Central memory CD4-positive, alpha-beta T cell (primary cell): ENCODE measurements at places on chromosomes 1 and 21.

GRCh38 chr1:216665406-216665805, 57.8 kb downstream of the ESRRG start:
- no peak for DNase-seq

DNA sequence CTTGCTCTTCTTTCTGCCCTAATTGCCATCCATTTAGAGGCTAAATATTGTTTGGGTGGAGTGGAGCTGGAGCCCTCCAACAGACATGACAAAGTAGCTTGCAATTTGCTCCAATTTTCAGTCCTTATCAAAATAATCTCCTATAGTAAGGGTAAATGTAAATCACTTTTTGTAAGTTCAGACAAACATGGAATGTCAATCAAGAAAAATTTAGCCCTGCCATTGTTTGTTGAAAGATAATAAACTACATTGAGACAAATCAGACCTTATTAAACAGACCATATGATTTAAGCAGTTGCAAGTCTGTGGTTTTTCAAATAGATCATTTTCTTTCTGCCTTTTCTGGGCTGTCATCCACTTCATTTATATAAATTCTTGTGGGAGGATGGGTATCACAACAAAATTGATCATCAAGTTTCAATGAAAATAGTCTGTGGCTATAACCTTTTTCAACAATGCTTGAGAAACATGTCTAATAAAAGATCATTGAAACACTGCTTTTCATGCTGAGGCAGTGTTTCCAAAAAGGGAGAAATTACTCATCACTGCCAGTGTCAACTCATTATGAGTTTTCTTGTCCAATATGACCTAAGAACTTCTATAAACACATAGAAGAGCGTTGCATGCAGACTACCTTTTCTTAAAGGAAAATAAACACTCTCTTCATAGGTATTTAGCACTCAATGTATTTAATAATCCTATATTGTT, 1152.0 kb upstream of the B3GALT2 start:
- DNase-seq: no peak

DNA sequence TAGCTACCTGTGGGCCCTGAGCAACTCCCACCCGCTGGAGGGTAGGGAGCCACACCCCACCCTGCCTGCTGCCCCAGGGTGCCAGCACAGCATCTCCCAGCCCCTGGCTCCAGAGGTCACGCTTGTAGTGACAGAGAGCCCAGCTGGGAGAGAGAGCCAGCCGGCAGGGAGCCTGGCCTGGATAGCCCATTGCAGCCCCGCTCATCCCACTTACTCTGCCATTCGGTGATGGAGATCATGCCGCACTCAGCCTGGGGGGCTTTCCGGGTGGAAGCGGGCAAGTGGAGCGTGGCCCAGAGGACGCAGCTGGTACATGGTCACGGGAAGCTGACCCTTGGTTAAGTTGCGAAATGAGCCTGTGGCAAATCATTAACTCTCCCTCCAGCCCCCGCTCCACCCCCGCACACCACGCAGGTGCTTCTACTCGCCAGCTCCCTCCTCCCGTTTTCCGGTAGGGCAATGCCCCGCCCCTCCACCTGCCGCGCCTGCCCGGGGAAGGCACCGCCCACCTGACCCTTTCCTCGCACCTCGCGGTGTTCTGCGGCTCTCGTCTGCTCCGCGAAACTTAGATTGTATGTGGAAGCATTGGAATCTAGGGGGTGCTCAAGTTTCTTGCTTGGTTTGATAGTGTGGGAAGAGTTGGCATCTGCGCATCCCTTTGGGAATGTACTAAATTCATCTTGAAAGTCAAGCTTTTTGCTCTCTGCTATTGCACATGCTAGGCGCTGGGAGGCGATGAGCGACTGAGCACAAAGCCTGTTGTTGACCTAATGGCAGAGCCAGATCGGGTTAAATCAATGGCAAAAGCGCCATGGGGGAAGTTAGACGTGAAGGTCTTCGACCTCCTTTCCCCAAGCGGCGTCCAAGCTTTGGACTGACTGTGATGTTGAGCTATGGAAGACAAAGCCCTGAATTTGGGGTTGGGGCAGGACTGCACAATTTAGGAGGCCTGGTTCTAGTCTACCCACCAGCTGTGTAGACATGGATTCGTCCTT, at the start of gene GOLT1A:
TSS of gene GOLT1A (minus strand) at position 321 of the 995 bp plus-strand sequence. CDS start at position 239, 82 bp downstream.
- peak; percentile 17 for DNase-seq

DNA sequence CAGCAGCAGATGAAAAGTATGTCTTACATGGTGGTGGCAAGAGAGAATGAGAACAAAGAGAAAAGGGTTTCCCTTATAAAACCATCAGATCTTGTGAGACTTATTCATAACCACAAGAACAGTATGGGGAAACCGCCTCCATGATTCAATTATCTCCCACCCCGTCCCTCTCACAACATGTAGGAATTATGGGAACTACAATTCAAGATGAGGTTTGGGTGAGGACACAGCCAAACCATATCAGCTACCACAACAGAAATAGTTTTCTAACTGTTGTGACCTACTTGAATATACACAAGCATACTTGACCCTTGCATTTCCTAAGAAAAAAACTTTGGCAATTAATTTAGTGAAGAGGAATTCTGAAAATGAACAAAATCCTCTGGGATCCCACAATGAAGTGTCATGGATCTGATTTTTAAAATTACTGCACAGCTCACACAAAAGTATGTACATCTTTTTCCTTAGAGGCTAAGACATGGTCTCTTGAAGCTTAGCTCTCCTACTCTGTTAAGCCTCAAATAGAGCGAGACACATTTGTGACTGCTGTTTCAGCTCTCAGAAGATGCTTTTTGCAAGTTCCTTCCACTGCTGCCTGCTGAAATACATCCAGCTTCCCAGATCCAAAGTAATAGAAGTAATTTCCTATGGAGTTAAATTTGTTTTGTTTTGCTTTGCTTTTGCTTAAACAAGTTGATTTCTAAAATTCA, 265.8 kb downstream of the DPYD start:
- DNase-seq: no peak

GRCh38 chr1:185573677-185574076, 160.5 kb upstream of the HMCN1 start:
- no peak for DNase-seq

DNA sequence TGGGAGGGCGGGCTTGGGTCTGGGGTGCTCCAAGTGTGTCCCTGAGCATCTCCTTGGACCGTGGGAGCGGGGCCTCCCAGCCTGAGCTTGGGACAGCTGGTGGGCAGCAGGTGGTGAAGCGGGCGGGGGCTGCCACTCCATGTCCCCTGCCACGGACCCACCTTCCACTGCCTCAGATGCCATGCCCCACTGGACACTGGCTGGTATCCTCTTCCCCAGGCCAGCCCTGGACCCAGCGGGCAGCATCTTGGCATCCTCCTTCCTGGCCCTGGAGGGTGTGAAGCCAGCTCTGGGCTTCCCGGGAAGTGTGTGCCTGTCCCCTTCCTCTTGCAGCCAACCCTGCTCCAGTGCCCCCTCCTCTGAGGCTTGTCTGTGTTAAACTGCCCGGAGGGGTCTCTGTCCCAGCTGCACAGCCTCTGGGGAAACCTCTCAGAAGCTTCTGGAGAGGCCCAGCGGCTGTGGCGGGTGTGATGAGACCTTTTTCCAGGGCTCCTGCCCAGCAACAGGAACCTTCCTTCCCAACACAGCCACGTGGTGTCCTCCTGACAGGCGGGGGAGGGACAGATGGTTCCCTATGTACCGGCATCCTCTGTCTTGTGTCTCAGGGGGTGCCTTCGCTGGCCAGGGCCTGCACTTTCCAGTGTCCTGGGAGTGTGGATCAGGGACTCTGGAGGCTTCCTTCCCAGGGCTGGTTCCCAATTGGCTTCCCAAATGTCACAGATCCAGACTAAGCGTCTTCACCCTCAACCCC, 81.6 kb upstream of the DISP3 start:
- DNase-seq: no peak

DNA sequence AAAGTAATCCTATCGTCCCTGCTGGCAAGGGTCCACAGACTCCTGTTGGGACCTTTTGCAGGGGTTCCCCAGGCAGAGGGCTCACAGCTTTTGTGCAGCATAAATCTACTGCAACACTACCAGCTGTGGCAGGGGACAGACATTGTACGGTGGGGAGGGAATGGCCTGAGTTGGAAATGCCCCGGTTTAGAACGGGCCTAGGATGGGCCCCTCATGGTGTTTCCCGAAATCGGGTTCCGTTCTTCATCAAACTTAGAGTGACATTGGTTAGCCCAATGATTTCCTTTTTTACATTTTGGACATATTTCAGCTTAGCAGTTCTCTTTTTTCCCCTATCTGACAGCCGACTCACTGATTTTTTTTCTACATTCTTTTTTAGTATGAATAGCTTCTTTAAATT, 26.5 kb upstream of the SAMD11 start:
- DNase-seq: no peak

DNA sequence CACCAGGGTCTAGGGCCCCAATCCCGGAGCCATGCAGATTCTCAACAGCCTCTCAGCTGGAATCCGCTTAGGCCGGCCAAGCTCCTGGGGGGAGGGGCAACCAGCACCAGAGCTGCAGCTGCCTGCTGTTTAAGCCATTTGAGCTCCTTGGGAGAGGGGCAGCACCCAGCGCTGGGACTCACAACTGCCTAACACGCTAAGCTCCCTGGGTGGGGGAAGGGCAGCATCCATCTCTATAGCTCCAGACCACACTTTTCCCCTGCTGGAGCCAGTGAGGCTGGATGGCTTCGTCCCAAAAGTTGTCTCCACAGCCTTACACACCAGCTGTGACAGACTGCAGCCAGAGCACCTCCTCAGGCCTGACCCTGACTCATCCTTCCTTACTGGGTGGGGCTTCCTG, 6.9 kb upstream of the PTGFR start:
- DNase-seq: no peak

- no peak for DNase-seq
Measured at GRCh38 chr1:23905461-23906025, 7.6 kb downstream of the CNR2 start.

DNA sequence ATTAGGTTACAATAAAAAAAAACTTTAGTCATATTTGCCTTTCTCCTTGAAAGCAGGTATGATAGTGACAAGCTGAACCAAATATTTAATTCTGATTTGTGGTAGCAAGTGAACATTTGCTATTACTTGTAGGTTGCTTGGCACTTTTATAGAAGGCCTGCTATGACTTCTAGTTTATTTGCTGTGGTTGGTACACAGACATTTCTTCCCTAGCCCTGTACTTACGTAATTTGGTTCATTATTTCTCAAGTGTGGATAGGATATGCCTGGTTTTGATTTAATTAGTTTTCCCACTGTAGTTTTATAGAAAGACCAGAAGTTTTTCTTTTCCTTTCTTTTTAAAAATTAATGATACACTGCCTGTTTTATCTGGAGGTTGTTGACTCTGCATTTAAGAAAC, 55.9 kb downstream of the PPP2R5A start:
- DNase-seq: no peak

GRCh38 chr1:156525071-156525501, 24.5 kb upstream of the MEF2D start:
- no peak for DNase-seq

DNA sequence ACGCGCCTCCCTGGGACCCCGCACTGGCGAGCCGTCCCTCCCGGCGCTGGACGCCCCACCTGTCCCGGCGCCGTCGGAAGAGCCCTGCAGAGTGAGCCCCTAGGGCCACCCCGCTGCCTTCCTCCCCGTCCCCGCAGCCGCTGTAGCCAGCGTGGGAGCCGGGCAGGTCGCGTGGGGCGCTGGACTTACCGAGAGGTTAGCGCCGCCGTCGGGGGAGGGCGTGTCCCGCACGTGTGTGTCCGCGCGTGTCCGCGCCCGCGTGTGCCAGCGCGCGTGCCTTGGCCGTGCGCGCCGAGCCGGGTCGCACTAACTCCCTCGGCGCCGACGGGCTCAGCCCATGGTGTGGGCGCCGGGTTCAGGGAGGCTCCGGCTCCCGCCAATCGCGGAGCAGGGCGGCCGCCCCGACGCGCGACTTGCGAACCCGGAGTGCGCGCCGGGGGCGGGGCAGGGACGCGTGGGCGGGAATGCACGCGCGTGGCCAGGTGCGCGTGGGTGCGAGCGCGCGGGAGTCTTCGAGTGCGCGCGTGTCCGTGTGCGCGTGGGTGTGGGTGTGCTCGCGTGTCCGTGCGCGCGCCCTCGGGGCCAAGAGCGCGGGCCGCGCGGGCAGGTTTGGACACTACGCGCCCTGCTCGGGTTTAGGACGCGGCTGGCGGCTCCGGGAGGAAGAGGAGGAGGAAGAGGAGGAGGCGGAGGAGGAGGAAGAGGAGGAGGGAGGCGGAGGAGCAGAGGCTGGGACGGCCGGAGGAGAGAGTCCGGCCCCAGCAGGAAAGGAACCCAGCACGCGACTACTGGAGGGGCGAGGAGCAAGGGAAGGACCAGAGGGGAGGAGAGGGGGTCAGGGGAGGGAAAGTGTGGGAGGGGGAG, 145.2 kb upstream of the ETS2 start:
- DNase-seq: no peak

DNA sequence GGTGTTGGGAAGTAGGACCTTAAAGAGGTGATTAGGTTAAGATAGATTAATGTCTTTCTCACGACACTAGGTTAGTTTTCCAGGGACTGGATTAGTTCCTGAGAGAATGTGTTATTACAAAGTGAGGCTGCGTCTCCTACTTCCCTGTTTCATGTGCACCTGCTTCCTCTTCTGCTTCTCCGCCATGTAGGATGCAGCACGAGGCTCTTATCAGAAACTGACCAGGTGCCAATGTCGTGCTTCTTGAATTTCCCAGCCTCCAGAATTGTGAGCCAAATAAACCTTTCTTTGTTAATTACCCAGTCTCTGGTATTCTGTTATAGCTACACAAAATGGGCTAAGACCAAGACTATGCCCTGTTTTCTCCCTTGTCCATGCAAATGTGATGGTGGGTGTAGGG, 152.2 kb upstream of the LMO4 start:
- DNase-seq: no peak

DNA sequence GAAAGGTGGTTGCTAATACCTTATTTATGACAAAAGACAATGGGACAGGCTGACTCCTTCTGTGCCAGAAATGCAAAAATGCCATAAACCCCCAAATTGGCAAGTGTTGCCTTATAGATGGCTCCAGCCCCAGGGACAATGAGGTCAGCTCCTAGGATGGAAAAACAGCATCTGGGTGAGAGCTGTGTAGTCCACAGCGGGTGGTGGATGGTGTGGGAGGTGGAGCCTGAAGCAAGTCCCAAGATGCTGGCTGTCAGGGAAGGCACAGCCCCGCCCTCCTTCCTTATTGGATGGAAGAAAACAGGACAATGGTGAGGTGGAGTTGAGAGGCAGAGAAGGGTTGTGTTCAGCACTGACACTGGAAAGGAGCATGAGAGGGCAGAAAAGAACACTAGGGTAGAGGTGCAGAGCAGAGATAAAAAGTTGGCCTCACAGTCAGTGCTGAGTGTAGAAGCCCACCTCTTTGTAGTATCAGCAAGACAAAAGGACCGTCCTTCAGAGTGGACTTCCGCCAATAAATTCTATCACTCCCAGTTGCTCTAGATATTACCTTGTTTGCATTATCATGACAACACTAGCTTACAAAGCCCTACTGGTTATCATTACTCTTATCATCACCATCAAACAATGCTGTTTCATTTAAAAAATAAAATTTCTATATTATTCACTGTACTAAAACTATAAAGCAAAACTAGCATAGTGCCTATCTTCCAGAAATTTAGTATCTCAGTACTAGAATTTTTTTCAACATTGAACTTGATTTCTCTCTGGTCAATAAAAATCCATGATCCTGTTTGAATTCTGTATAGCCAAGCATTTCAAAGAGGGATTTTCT, 3.7 kb upstream of the SDE2 start:
- no peak for DNase-seq
